GF-D8 (cell line): ENCODE measurements at places on chromosomes 6 and 20.
A peak's percentile ranks its signal among the peaks of the same experiment; 100 is the strongest.

- no peak for DNase-seq
Measured at GRCh38 chr20:39775110-39775509, 813.0 kb downstream of the DHX35 start.

GRCh38 chr6:157597461-157598312 is 216.7 kb downstream of the ZDHHC14 start:
- DNase-seq: peak; percentile 7

DNA sequence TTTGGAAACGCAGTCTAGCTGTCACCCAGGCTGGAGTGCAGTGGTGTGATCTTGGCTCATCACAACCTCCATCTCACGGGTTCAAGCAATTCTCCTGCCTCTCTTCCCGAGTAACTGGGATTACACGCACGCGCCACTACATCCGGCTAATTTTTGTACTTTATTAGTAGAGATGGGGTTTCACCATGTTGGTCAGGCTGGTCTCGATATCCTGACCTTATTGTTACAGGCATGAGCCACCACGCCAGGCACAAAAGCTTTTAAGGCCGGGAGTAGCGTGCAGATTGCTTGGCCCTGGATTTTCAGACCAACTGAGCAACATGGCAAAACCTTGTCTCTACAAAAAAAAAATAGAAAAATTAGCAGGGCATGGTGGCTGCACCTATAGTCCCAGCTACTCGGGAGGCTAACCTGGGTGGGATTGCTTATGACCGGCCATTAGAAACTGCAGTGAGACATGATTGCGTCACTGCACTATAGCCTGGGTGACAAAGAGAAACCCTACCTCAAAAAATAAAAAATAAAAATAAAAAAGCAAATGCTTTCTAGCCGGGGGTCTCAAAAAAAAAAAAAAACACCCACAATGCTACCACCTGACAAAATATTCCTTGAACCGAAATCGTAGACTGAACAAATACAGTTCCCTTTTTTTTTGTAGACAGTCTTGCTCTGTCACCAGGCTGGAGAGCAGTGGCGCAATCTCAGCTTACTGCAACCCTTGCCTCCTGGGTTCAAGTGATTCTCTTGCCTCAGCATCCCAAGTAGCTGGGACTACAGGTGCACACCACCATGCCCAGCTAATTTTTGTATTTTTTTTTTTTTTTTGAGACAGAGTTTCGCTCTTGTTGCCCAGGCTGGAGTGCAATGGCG is 15.0 kb downstream of the RBM39 start:
- no peak for DNase-seq

DNA sequence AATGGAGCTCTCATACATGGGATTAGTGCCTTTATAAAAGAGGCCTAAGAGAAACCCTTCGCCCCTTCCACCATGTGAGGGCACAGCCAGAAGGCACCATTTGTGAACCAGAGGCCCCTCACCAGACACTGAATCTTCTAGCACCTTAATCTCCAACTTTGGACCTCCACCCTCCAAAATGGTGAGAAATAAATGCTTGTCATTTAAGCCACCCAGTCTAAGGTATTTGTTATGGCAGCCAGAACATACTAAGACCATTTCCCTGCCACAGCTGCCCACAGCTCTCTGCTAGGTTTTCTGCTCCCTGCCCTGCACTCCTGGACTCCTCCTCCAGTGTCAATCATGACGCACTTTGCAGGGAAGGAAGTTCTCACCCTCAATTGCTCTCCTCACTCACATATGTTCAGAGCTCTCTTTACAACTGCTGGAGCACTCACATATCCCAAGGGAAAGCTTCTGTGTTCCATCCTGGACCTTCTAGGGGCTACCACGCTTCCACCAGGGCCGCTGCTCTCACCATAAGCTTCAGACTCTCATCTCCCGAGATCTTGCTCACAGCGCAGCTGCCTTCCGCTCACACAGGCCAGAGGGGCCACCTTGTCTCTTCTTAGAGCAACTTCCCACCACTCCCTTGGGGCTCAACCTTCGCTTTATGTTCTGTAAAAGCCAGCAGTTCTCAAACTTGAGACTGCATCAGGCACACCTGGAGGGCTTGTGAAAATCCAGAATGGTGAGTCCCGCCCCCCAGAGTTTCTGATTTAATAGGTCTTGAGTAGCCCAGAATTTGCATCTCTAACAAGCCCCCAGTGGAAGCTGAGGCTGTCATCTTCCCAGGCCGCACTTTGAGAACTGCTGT is 1.6 kb upstream of the LY86 start:
- no peak for DNase-seq

GRCh38 chr20:23142162-23143050 is 56.3 kb upstream of the CD93 start:
- no peak for DNase-seq

DNA sequence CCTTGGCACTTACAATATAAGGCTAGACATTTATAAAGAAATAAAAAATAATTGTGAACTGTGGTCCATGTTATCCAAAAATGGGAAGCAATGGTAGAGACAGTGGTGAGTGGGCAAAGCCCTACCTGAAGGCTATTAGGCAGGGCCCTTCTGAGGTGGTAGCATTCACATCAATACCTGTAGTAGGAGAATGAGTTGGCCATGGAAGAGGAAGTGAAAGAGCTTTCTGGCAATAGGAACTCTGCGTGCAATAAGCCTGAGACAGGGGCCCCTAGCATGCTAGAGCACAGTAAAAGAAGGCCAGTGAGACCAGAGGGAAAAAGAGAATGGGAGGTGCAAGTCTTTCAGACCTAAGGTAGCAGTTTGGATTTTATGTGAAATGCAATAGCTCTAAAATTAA is 754.5 kb downstream of the PTPRT start:
- no peak for DNase-seq

- DNase-seq: no peak
Measured at GRCh38 chr6:107582086-107582485, 92.2 kb downstream of the SOBP start.

DNA sequence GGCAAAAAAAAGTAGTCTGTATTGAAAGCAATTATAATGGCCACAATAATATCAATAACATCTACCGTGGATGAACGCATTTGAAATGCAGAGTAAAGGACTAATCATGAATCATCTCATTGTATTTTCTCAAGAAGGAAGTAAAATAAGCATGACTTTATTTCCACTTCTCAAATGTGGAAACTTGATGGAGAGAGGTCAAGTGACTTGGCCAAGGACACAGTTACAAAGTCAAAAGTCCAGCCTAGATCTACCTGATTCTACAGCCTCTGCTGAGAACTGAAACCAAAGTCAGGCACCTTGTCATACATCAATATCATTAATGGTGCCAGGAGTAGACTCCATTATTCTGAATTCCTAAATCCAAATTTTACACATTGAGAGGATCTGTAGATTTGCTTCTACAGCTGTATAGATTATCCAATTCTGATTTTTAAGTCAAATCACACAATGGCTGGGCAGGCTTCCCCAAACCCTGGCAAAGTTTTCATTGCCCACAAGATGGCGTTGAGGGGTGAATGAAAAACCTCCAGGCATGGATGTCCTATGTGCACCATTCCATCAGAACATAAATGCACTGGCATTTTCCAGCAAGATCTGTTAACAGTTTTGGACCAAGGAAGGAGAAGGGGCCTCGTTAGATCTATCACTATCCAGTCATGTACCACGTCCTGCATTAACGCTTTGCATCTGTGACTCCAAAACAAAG is 423.1 kb downstream of the MAFB start:
- DNase-seq: no peak

- DNase-seq: no peak
Measured at GRCh38 chr6:87881342-87881895, 166.2 kb upstream of the SPACA1 start.

GRCh38 chr6:34746104-34746846 is 11.0 kb upstream of the SNRPC start:
- DNase-seq: no peak

GRCh38 chr20:46742669-46743045 is 33.2 kb downstream of the SLC2A10 start:
- no peak for DNase-seq

GRCh38 chr6:138012682-138013081 is 94.5 kb downstream of the PERP start:
- DNase-seq: no peak

GRCh38 chr6:161835500-161836215 is 561.8 kb upstream of the AGPAT4 start:
- DNase-seq: no peak

- no peak for DNase-seq
Measured at GRCh38 chr20:55561259-55561658, 444.1 kb downstream of the CBLN4 start.

GRCh38 chr6:54920628-54921027 is 74.1 kb downstream of the FAM83B start:
- no peak for DNase-seq

GRCh38 chr6:11514672-11515071 is 22.9 kb upstream of the TMEM170B start:
- no peak for DNase-seq

- DNase-seq: no peak
Measured at GRCh38 chr20:4038676-4039370, 23.5 kb upstream of the RNF24 start.

- no peak for DNase-seq
Measured at GRCh38 chr6:42099340-42100028, 42.9 kb downstream of the C6orf132 start.

DNA sequence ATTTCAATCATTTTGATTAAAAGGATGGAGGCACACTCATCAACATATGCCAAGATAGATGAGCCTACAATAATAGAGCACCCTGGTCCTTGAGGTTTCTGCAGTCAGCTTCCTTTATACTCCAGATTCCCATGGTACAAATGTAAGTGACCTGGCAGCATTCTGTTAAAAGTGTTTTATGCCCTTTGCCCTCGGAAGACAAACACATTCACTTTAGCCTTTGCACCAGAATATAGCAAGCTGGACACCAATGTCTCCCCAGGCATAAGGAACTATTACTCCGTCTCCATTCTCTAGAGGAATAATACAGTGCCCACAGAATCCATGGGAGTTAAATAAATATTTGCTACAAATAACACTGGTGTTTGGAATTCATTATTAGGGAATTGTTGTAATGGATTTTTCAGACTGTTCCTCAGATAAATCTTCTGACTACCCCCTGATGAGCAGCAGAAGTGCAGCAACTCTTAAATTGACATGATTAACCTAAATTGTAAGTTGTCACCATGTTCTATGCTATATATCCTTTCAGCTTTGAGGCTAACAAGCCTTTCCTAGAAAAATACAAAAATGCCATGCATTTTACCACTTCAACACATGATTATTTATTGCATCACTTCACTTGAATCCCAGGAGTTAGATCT is 340.2 kb downstream of the TBC1D32 start:
- DNase-seq: no peak

GRCh38 chr20:3164763-3165410 is 5.2 kb upstream of the FASTKD5 start:
- no peak for DNase-seq

DNA sequence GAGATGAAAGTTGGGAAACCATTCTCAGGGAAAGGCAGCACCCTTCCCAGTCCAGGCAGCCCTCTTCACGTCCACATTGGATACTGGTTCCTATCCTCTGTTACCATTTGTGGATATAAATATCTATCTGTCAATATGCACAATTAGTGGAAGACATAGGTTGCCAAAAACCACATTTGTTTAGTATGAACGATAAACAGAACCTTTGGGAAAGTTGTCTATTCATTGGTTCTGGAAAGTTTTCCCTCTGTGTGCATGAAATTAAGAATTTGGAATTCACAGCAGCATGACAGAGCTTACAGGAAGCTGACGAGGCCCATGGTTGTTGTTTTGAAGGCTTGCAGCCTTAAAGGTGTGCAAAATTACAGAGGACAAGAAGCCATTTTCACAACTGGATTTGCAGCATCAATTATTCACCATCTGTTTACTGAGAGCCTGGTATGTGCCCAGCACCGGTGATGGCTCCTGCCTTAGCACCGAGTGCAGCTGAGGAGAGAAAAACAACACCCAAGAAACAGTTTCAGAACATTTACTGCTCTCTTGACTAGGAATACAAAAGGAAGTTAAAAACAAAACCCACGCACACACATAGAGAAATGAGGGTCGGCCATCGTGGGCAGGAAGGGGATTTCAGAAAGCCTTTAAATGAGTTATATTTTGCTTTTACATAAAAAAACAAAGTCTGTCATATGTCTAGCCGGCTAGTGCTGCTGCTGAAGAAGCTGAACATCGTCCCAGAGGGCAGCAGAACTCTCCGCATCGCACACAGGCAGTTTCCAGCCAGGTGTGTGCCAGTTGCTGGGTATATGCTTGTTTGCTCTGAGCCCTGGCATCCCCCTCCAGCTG is 319.6 kb downstream of the FARS2 start:
- DNase-seq: no peak

GRCh38 chr6:119609865-119610264 is 260.3 kb upstream of the MAN1A1 start:
- no peak for DNase-seq

DNA sequence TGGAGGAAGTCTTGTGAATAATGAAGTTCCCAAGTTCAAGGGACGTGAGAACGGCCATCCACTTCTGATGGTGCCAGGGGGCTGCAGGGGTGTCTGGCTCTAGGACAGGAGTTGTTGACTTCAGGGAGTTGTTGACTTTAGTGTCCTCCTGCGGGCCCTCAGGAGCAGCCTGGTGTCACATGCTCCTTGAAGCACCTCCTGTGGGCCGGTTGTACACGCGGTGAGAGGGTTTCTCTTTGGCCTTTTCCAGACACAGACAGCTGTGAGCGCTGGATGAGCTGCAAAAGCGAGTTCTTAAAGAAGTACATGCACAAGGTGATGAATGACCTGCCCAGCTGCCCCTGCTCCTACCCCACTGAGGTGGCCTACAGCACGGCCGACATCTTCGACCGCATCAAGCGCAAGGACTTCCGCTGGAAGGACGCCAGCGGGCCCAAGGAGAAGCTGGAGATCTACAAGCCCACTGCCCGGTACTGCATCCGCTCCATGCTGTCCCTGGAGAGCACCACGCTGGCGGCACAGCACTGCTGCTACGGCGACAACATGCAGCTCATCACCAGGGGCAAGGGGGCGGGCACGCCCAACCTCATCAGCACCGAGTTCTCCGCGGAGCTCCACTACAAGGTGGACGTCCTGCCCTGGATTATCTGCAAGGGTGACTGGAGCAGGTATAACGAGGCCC is 77.8 kb downstream of the ISM1 start:
- DNase-seq: no peak

DNA sequence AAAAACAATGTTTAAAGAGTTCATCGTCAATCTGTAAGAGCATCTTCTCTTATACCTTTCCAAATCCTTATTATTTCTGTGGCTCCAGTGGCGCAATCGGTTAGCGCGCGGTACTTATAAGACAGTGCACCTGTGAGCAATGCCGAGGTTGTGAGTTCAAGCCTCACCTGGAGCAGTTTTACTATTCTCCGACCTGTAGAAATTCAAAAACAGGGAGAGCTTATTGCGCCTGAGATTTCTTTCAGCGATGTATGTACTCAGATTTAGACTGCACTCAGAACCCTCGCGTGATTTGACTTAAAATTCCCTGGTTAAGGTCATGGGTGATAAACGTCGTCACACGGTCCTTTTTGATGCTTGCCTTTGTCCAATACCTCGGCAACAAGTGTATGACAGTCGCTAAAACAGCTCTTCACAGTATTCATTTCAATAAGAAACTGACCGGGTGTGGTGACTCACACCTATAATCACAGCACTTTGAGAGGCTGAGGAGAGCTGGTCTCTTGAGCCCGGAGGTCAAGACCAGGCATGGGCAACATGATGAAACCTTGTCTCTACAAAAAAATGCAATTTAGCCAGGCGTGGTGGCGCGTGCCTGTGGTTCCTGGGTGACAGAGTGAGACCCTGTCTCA is 11.9 kb downstream of the GPX5 start:
- no peak for DNase-seq
